ENCODE measurements at places on chromosomes 6 and 20.

GRCh38 chr6:169905041-169905807 is 153.8 kb downstream of the ERMARD start:
- DNase-seq, result no peak

- no peak for DNase-seq
Measured at GRCh38 chr20:32033316-32033715, 18.7 kb upstream of the HCK start.

DNA sequence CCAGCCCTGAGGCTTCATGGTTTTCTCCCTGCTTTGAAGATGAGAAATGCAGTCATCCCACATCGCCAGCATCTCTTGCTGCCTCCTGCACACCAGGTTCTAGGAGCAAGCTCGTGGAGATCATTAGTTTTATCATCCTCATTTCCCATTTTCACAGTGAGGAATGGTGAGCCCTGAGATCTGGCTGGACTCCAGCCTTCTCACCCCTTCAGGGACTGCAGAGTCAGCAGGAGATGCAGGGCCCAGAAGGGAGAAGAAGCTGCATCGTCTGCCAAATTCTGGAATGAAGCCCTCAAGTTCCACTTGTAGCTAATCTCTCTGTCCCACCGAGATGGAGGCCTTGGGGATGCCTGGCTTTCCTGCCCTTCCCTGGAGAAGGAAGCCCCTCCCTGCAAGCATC is 216.8 kb downstream of the TAF4 start:
- DNase-seq, result no peak

DNA sequence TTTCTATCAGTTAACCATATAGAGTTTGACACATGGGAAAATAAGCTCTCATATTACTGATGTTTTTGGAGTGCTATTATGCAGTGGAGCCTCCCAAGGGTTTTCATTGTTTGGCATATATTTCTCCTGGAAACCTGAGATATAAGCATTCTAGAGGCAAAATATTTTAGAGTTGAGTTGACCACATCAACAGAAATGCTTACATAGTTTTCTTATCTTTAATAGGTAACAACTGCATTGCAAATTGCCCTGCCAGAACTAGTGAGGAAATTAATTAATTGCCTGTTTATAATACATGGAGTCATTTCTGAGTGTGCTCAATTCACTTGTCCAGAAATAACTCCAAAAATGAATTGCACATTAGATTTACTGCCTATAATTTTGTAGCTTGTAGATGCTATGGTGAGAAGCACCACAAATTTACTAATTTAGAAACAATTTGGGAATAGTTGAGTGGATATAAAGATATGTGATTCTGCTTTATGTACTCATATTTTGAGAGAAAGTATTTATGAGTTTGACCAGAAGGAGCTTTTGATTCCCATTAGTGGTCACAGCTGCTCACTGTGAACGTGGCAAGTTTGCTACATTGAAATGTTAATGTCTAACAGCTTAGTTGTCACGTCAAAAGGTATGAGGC is 288.7 kb downstream of the CD109 start:
- no peak for DNase-seq

- DNase-seq, result no peak
Measured at GRCh38 chr6:116424001-116424400, 37.2 kb upstream of the CALHM6 start.

GRCh38 chr6:112253498-112253840 is 898 bp downstream of the LAMA4 start:
- DNase-seq, result no peak

GRCh38 chr20:58900397-58900796 is 47.9 kb downstream of the GNAS start:
- no peak for DNase-seq

- no peak for DNase-seq
Measured at GRCh38 chr6:96164802-96165201, 149.0 kb downstream of the FUT9 start.

DNA sequence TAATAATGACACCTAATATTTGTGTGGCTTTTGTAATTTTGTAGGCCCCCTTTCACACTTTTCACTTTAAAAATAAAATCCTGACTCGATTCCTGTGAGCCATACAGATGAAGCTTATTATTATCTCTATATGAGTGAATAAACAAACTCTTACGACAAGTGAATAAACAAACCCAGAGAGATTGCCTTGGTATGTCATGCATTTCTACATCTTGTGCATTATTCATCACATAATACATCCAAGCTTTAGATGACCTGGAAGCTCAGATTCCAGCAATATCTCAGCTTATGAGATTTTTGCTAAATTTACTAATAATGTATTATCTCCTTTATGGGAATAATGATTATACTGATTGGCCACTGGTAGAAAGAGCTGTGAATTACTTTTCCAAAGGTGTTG is 248.2 kb downstream of the TBX18 start:
- DNase-seq, result no peak

DNA sequence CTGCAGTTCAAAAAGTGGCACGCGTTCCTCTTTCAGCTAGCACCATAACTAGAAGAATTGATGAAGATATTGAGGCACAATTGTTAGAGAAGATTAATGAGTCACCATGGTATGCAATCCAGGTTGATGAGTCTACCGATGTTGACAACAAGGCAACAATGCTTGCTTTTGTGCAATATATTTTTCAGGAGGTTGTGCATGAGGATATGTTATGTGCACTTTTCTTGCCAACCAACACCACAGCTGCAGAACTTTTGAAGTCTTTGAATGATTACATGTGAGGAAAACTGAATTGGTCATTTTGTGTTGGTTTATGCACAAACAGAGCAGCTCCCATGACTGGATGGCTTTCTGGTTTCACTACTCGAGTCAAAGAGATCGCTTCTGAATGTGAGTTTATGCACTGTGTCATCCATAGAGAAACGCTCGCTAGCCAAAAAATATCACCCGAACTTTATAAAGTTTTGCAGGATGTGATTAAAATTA is 129.3 kb upstream of the SLC24A3 start:
- no peak for DNase-seq

DNA sequence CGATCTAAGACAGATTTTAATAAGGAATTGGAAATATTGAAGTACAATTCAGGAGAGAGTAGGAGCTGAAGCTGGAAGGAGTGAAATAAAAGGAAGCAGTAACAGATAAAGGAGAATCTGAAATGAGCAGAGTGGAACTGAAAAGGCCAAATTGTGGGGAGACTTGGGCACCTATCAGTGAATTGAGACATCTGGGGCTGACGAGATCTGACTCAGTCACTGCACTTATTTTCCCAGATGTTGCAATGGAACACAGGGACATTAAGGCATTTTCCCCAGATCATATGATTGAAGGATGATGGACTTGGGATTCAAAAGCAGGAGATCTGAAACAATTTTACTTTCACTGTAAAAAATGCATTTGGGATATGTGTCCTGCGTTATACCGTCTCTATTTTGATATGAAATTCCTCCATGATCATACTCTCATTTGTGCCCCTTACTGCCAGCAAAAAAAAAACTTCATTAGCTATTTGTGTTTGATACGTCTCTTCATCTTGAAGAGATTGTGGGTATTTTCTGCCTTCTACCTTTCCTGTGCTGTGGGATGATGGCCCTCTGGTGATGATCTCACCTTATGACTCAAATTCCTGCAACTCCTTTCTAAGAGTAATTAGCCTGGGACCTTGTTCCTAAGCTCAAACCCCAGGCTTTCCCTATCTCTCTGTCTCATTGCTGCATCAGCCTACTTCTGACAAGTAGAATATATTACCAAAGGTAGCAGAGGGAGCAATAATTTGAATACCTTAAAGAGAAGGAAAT is 278.5 kb upstream of the MAN1A1 start:
- no peak for DNase-seq

GRCh38 chr6:159152041-159152440 is 17.2 kb upstream of the FNDC1 start:
- DNase-seq, result no peak

DNA sequence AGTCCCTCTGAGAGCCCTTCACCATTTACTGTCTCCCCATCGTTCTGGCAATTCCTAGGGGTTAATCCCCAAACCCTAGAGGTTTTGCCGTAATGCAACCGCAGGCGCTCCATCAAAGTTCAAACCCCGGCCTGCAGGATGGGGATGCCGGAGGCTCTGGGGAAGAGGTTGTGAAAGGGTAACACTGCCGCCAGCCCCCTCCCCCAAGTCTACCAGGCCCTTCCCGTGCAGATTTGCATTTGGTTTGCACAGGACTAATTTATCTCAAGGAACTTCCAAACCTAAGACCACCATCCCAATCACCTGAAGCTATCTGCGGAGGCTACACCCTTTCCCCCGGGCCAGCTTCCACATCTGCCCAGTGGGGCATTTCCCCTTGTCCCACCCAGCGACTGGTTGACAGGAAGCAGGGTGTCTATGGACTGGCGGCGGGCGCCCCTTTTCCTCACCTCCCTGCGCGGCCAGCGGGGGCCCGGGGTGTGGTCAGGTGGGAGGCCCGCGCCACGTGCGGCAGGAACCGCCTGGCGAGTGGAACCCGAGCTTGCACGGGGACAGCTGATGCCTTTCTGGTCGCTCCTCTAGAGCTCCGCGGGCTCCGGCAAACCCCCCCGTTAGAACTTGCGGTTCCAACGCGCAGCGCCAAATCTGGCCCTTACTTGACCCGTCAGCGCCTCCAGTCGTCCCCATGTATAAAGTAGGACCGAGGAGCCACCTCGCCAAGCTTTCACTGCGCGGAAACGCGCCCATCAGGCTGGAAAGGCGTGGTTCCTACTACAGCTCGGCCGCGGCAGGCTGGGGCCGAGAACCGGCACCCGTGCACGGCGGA is 9.4 kb upstream of the SLC4A11 start:
- peak; percentile 5 for DNase-seq

DNA sequence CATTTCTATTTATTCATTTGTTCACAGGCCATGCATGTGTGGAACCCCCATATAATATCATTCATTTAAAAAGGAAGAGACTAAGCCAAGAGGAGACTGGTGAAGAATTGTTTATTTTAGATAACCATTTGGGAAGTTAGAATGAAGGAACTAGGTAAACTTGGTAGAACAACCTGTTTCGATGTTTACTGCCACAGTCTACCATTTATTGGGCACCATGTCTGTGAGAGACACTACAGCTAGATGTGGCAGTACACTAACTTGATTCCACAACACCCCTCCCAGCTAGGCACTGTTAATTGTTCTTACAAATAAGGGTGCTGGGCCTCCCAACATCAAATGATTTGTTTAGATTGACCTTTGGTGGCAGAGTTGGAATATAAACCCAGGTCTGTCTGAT is 592.4 kb downstream of the EPM2A start:
- no peak for DNase-seq

DNA sequence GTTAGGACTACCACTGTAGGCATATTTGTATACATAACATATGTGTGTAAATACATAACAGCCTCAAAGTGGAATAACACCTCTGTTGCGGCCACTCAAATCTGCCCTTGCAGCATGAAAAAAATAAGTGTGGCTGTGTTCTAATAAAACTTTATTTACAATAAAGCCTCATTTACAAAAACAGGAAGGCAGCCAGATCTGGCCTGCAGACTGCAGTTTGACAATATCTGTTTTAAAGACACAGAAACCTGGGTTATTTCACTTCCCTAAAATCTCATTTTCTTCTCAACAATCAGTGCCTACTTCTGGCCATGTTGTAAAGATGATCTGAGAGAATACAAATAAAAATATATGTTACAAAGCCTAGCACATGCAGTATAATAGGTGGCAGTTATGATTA is 53.9 kb upstream of the SCML4 start:
- no peak for DNase-seq

GRCh38 chr6:46062312-46062711 is 46.7 kb upstream of the CLIC5 start:
- DNase-seq, result no peak

GRCh38 chr20:32922466-32922865 is 63.7 kb downstream of the EFCAB8 start:
- no peak for DNase-seq

DNA sequence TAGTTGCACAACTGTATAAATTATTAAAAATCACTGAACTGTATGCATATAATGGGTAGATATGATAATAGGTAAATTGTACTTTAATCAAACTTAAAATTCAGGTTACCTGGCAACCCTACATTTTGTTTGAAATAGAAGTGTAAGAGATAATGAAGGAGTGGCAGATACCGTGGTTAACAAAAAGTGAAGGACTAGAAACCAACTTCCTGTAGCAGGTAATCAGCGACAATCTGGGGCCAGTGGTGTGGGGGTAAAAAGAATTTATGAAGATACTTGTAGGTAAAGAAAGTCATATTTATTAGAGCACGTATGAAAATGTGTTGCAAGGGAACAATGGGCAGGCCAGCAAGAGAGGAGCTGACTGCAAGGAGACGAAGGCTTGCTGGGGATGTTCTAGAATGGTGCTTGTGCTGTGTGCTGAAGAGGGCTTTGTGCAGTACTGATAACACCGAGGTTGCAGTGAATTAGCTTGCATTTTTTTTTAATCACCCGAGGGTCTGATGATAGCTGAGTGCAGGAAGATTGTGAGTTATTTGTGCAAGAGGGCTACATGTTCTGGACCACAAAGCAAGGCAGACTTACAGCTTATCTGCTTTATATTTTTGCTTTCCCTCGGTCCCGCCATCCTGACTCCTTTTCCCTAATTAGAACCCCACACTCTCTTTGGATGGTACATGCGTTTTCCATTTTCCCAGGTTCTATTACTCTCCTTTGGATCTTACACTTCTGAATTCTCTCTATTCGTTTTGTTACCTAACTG is 4.6 kb upstream of the ENPP1 start:
- no peak for DNase-seq

- DNase-seq, result no peak
Measured at GRCh38 chr6:157471077-157471686, 90.2 kb downstream of the ZDHHC14 start.
